ENCODE measurements at places on chromosomes 5 and 9.

DNA sequence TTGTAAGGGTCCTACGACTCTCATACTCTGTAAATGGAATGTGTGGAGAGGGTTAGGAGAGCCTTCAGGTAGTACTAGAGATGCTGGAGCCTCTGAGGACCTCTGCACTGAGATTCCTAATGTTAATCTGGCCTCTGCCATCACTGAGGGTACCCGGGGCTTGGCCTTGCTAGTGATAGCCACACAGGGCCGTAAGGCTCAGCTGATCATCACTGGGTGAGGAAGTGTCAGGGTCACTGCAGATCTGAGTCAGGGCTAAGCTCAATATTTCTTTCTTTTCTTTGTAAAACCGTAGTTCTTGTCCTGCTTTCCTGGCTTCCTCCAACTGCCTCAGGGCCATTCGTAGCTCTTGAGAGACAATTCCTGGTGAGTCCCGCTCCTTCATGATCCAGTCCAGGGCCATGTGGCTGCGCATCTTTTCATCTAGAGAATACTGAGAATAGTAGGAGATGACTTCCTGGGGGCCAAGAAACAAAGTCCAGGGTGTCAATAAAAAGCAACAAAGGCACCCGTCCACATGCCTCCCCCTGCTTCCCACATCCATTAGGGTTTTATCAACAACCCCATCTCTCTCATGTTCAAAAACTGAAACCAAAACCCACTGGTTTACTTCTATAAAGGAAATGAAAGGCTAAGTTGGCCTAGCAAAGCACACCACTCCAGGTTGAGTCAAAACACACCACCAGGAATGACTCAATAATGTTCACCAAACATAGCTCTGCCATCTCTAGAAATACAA lies 47.7 kb downstream of the LIX1 start:
- DNase-seq = no peak

DNA sequence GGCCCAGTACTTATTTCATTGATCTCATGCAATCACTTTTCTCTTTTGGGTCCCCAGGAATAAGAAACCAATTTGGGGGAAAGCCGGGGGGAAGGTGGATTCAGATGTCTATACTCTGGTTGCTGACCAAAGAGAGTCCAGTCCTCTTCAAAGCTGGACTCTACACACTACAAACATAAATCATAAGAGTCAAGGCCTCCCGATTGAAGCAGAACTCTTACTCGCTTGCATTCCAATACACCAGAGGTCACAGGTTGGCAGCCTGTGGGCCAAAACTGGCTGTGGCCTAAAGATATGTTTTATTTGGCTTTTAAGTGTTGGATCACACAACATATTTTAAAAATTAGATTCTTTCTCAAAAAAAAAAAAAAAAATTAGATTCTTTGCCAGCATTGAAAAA lies 311.4 kb upstream of the MSX2 start:
- no peak for DNase-seq

GRCh38 chr9:847505-847904 lies 6.0 kb downstream of the DMRT1 start:
- DNase-seq = no peak

DNA sequence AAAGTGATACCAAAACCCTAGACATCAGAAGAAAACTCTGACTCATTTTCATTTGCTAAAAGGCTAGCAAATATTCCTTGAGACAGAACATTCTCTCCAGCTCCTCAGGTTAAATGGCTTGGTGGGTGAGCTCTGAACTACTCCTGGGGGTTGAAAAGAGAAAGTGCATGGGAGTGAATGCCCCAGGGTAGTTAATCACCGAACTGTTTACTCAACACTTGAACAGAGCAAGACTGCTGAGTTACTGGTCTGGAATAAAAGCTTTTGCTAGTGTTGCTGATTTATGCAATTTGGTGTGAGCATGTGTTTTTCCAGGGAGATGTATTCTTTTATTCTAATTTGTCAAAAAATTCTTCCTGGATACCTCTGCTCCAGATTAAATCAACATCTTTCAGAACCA lies 88.3 kb upstream of the PRDM9 start:
- DNase-seq = no peak

- no peak for DNase-seq
Measured at GRCh38 chr9:127452691-127453090, 1.4 kb downstream of the LRSAM1 start.

- DNase-seq = no peak
Measured at GRCh38 chr9:24286761-24287160, 258.9 kb downstream of the IZUMO3 start.

GRCh38 chr9:113241161-113241560 lies 19.8 kb downstream of the SLC31A1 start:
- no peak for DNase-seq

GRCh38 chr5:101142102-101142501 lies 239.0 kb upstream of the ST8SIA4 start:
- no peak for DNase-seq

GRCh38 chr5:154298065-154298464 lies 107.5 kb downstream of the GALNT10 start:
- DNase-seq = no peak

DNA sequence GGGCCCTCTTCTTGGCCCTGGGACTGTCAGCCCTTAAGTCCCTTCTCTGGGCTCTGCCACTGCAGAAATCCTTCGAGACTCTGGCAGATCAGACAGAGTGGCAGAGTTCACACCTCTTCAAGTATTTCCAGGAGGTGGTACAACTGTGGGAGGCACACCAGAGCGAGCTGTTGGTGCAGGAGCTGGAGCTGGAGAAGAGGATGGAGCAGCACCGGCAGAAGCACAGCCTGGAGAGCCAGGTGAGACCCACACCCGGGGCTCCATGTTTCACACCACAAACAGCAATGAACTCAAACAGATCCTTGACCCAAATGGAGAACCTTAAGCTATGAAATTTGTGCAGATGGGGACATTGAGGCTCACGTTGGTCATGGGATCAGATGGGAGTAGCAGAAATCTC lies 17.5 kb downstream of the CCDC180 start:
- DNase-seq = no peak

- no peak for DNase-seq
Measured at GRCh38 chr5:106637275-106637674, 1033.5 kb downstream of the EFNA5 start.

GRCh38 chr5:122200450-122200849 lies 71.1 kb downstream of the ZNF474 start:
- no peak for DNase-seq

GRCh38 chr5:74030371-74030770 lies 404.4 kb downstream of the ARHGEF28 start:
- no peak for DNase-seq

All from stimulated activated CD8-positive, alpha-beta memory T cell treated with anti-CD3 and anti-CD28 coated beads, Interleukin-4, amount 100 ng/mL, for 4 hours (primary cell).